8988T (cell line): ENCODE measurements at places on chromosomes 16 and 17.

- DNase-seq = no peak
These were observed 12.4 kb downstream of the ATP5PD start for GRCh38 chr17:75034236-75034908.

DNA sequence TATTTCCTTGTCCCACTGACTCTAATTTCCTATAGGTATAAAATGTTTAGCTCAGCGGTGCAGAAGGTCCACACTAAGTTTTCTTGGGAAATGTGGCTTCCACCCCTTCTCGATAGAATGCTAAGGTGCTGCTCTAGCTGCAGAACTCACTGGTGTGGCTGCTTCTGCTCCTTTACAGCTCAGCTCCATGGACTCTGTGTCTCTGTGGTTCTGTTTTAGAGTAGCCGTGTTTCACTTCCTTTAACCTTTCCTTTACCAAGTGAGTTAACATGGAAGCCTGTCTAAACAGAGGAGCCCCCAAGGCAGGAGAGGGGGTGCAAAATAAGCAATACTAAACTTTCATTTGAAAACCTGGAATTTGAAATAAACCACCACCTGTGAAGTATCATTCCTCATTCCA is 65.3 kb downstream of the SPECC1 start:
- DNase-seq = no peak

- DNase-seq = no peak
These were observed 27.2 kb upstream of the ASGR2 start for GRCh38 chr17:7141824-7142223.

GRCh38 chr17:15492791-15493692 is 25.6 kb upstream of the CDRT4 start:
- DNase-seq = no peak

DNA sequence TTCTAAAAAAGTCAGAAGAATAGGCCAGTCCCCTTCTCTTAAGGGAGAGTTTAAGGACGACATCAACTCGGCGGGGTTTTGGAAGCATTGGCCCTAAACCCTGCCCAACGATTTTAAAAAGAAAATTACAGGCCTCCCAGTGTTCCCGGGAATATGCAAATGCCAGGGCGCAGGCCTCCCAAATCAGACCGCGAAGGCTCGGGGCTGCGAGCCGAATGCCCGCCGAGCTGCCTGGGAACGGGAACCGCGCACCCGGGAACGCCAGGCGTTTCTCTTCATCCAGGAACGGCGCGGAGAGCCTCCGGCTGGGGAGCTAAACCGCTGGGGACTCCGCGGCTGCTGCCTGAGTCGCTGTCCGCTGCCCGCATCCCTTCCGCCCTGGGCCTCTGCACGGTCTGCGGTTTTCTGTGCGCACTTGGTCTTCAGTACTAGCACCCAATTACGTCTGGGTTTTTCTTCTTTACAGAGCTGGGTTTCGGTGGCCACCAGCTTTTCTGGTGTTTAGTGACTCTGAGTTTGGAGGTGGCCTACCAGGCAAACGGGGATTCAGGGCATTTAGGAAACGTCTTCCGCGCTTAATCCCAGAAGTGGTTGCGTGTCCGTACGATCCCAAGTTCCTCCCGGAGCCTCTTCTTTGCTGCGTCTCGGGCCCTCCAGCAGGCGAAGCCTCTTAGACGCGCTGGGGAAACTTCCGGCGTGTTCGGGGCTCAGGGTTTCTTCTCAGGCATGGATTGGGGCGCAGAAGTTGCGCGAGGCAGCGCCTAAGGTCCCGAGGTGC is 5.7 kb downstream of the IRX5 start:
- DNase-seq = no peak

GRCh38 chr16:50721549-50722404 is 20.1 kb upstream of the CYLD start:
- no peak for DNase-seq

DNA sequence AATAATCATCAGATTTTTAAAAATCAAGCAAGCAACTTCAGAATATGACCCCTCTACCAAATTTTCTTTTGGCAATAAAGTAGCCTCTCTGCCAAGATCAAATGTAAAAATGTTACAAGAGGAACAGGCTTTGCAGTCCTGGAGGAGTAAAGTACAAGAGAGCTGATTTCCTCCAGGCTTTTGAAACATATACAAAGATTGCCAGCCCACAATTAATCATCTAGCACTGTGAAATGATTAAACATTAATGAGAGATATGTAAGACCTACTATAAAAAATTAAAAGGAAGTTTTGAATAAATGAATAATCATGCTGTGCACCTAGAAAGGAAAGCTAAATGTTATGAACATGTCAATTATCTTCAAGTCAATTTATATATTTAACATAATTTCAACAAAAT is 26.3 kb downstream of the TXNDC11 start:
- no peak for DNase-seq
